Adipocyte (in vitro differentiated cells): ENCODE measurements at places on chromosomes 16 and 17.

DNA sequence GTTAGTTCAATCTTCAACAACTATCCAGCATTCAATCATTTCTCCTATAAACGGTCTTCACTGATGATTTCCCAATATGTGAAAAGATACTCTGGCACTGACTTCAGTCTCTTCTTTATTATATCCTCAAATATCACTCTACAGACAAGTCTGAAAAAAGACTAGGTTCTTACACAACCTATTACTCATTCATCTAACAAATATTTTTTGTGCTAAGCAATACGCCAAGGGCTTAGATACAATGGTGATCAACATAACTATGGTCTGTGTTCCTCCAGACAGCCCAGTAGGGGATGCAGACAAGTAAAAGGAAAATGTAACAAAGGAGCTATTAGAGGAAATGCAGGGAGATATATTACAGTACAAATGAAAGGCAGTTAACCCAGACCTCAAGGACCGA lies 63.9 kb downstream of the MYO1D start:
- DNase-seq, result no peak

GRCh38 chr17:58219789-58220183 lies 731 bp upstream of the MKS1 start:
- DNase-seq, result no peak

DNA sequence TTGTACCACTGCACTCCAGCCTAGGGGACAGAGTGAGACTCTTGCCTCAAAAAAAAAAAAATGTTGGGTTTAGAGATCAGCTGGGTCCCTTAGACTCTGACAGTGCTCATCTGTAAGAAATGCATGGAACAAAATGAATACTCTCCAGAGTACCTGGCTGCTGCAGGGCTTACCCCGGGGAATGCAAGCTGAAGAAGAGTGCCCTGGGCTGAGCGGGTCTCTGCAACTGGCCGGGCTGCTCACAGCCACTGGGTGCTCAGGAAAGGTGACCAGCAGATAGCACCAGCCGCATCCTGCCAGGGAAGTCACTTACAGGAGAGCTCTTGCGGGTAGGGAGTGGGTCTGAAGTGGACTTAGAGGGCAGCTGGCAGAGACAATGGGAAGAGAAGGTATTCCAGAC lies 82.1 kb downstream of the GAS7 start:
- no peak for DNase-seq

DNA sequence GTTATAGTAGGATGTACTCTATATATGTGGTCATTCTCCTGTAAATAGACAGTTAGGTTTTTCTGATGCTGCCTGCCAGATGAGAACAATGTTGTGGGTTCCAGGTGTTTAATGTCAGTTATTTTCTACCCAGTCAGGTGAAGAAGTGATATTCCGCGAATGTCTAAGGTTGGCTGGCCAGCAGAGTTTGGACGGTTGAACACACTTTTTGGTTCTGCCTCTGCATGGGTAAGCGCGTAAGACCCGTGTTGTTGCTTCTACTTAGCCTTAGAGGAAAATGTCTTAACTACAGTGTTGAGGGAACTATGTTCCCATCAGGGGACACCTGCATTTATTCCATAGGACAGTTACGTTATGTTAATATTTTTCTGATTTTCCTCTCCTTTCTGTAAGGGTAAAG lies 162.6 kb downstream of the MAP2K6 start:
- DNase-seq, result no peak

DNA sequence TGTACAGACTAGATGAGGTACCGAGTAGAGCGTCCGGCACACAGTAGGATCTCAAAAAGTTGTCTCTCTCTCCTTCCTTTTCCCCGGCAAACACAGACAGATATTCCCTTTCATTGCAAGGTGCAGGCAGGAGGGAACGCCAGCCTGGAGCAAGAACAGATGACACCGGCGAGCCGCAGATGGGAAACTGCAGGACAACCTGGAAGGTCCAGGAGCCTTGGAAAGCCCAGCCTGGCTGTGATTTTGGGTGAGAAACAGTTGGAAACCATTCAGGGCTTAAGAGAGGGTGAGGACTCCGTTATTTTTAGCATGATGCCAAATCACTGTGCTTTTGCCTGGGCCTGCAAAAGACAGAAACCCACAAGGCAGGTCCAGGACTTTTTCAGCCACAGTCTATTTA lies 7.3 kb downstream of the CDH11 start:
- peak; percentile 25 for DNase-seq

DNA sequence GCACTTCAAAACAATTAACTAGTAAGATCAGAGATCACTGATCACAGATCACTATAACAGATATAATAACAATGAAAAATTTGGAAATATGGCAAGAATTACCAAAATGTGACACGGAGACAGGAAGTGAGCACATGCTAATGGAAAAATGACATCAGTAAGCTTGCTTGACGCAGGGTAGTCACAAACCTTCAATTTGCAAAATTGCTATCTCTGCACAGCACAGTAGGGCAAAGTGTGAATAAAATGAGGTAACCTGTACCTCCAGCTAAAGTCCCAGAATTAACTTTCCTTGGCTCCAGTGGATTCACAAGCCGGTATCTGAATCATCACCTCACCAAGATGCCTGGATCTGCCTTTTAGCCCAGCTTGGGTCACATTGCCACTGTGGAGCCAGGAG lies 4.2 kb upstream of the MMP2 start:
- DNase-seq, result no peak

GRCh38 chr17:73470316-73470826 lies 158.6 kb upstream of the CDC42EP4 start:
- no peak for DNase-seq

- no peak for DNase-seq
These were observed 68.8 kb downstream of the ITFG1 start for GRCh38 chr16:47392081-47392480.

- DNase-seq, result peak; percentile 13
These were observed 3.2 kb upstream of the ARL6IP1 start for GRCh38 chr16:18804540-18804939.

DNA sequence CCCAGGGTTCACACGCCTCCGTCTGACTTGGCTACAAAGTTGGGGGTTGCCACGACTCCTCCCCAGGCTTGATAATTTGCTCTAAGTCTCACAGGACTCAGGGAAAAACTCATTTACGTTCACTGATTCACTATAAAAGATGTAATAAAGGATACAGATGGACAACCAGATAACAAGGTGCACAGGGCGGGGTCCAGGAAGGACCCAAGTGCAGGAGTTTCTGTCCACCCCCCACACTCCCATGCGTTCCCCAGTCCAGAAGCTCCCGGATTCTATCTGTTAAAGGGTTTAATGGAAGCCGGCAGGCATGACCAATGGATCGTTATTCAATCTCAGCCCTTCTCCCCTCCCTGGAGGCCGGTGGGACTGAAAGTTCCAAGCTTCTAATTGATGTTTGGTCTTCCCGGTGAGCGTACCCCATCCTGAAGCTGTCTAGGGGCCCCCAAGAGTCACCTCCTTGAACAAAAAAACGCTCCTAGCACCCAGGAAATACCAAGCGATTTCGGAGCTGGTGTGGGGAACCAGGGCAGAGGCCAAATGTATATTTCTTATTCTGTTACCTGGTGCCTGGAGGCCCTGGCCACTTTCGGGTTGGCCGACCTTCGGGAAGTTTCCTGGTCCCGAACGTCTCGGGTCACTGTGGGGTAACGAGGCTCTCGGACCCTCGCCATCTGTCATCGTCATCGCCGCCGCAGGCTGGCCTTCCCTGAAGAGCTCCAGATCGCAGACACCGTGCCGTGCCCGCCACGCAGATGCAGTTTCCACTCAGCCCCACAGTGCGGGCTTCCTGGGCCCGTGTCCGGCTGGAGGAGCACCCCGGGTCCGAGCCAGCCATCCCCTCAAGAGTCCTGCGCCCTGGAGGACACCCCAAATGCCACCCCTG lies 13.5 kb upstream of the METRNL start:
- DNase-seq, result no peak

- no peak for DNase-seq
These were observed 999.5 kb upstream of the EEF2KMT start for GRCh38 chr16:6096931-6097670.

- peak; percentile 29 for DNase-seq
These were observed 36.0 kb downstream of the OSBPL7 start for GRCh38 chr17:47785538-47786123.

DNA sequence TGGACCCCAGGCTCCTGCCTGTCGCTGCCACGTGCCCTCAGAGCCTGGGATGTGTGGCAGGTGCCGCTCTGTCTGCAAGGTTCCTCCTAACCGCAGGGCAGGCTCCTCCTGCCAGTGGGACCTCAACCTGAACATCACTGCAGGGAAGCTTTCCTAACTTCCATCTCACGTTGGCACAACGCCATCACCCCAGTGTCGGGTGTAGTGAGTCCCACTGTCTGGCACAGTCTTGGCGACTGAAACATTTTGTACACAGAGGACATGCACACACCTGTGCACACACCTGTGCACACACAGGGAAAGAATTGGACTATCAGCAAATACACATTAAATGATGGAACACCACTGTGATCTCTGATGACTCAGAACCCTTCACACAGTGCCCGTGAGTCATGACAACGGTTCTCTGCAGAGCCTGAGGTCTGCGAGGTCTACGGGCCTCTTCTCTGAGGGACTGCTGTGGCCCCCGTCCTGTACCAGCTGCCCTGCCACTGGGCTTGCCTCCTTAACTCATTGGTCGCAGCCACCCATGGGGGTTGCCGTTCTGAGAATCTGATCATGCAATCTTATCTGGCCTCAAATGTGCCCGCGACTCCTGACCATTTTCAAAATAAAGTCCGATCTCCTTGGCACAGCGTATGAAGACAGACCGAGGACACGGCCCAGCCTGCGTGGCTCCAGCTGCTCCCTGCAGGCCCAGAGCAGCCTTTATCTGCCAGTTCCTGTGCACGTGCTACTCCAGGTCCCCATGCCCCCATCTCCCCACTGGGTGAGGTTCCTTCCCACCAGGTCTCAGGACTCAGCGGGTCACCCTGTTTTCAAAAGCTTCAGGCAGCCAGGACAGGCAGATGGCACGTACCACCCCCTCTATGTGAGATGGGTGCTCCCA lies 7.6 kb downstream of the CCDC57 start:
- DNase-seq, result peak; percentile 72

DNA sequence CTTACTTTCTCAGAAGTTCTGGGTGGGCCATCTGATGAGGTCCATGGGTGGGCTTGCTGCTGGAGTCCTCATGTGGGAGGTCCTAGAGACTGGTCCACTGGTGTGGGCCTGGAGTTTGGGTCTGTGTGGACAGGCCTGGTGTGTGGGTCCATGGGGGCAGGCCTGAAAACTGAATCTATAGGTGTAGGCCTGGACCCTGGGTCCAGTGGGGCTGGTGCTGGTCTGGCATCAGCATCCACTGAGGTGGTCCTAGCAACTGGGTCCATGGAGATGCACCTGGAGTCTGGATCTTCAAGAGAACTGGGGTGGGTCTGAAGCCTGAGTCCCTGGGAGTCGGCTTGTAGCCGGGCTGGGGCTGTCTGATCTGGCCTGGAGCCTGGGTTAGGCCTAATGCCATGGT lies 253.8 kb upstream of the CCL2 start:
- no peak for DNase-seq

GRCh38 chr17:57538736-57539456 lies 206.2 kb downstream of the CCDC182 start:
- no peak for DNase-seq

DNA sequence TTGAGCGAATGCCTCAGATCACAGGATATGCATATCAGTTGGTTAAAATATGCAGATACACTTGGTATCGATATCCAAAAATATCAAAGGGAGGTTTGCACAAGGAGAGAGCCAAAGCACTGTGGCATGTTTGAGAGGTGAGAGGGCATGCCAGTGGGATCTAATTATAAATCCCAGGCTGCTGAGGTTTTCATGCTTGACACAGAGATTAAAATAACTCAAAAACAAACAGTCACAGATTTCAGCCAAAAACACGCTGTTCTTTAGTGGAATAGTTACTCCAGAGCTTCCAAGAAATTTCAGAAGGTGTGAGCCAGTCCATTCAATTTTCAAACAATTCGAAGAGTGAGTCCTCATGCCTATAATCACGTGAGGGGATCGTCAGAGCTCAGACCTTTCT lies 477.9 kb downstream of the SOX9 start:
- DNase-seq, result no peak

- no peak for DNase-seq
These were observed 37.9 kb downstream of the SIAH1 start for GRCh38 chr16:48347191-48347865.

DNA sequence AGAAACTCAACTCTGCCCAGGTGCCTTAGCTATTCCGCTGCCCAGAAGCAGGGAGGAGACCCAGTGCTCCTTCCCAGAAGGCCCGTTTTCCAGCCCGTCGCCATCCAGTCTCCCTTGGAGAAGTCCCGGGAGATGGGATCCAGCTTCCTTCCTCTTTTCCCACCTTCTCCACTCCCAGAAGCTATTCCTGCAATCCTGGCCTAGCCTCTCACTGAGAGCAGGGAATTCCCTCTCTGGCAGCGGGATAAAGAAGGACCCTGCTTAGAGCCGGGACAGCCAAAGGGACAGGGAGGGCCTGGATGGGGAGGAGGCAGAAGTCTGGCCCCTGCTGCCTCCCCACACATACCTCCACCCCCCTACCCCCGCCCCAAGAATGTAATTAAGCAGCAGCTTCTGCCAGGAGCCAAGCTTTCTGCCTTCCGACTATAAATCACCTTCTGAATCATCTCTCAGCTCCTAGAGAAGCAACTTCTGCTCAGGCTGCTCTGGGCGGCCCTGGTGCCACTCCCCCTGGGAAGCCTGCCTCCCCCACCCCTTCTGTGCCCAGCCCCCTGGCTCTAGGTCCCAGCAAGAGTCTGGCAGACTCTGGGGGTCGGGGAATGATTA lies 6.4 kb downstream of the WNT3 start:
- no peak for DNase-seq

GRCh38 chr16:9139965-9140364 lies 48.5 kb downstream of the HAPSTR1 start:
- peak; percentile 40 for DNase-seq

GRCh38 chr17:42345396-42346073 lies 42.7 kb downstream of the STAT3 start:
- no peak for DNase-seq

DNA sequence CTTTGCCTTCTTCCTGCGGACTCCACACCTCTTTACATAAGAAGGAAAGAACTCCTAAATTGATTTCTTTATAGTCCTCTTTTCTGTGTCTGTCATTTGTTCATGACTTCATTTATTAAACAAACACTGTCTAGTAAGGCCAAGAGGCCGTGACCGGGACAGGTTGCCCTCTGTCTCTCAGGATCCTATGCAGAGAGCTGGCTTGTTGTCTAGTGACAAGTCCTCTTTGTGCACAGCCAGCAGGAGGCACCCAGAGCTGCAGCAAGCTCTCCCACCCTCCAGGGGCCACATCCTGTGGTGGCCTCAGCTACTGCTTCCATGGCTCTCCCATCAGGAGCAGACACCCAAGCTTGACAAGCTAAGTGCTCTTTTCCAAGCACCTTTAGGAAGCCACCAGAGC lies 50.6 kb downstream of the PLD6 start:
- no peak for DNase-seq

- DNase-seq, result no peak
These were observed 58.9 kb downstream of the IL21R start for GRCh38 chr16:27460663-27461482.
